ENCODE measurements at places on chromosomes 1 and 21.

GRCh38 chr1:99737016-99737415 lies 29.4 kb downstream of the FRRS1 start:
- DNase-seq: no peak

DNA sequence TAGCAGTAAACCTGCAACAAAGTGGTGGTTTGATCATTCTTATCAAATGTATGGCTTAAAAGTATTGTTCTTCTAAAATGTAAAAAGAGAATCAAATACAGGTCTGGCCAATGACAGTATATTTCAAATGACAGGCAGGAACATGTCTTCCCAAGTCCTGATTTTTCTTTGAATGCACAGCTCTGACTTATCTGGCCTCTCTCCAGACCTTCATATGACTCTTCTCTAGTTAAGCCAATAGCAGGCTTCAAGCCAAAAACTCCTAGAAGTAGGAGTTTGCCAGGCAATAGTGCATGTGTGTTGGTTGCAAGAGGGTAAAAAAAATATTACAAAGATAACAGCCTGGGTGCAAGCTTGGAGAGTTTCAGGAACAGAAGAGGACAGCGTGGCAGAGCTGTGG lies 345.5 kb downstream of the SMYD3 start:
- DNase-seq: no peak

DNA sequence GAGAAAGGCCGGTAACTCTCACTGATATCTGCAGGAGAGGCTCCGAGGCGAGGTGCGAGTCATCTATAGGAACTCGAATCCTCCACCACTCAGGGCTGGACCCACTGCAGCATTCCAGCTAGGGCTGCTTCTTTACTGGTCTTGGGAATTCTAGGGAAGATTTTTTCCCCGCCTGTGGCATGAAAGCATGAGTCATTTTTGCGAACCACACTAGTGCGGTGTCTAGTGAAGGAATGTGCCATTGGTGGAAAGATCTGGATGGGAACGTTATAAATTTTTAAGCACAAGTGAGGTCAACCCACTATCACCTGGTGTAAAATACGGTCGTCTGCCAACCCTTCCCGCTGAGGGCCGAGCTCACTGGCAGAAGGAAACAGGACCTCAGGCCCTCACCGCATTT lies 49.7 kb downstream of the SYF2 start:
- DNase-seq: no peak

GRCh38 chr21:45916011-45916840 lies 65.3 kb upstream of the COL6A1 start:
- no peak for DNase-seq

DNA sequence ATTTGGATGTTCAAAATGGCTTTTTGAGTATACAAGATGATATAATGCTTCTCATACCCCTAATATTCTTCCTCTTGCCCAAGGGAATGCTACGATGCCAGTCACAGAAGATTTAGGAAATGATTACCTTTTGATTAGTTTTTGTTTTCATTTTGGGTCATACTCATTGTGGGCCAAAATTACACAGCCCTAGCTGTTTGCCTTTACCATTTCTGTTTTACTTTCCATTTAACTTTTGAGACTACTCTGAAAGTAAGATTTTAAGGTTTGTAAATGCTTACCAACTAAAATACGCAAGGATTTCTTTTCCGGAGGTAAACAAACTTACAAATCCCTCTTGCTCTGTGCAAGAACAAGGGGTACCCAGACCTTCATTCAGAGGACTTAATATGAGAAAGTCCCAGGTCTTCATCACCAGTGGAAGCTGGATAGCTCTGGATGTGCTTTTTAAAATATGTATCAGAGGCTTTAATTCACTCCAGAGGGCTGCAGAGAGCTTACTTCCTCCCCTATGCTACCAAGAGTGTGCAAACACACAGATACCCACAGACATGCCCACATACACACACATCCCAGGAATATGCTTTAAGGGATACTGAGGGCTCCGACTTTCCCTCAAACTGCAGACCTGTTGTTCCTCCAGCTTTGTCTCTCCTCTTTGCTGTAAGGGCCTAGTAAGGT lies 631.4 kb downstream of the SMYD3 start:
- no peak for DNase-seq

- DNase-seq: no peak
These were observed 2.4 kb downstream of the ELF3 start for GRCh38 chr1:202012544-202013478.

DNA sequence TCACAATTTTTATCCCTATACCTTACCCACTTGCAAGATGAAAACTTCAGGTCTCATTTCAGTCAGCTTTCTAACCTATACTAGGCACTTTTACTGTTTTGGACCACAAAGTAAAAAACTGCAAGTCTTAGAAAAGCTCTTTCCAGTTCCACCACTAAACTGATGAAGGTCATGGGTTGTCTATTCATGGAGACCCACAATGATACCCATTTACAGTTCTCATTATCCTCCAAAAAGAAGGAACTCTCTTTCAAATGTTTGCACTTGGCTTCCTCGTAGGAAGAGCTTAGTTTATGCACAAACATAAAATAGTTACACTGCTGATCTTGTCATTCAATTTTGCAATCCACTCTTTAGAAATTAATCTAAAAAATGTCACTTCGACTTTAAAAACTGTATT lies 9.3 kb downstream of the ZNF281 start:
- DNase-seq: no peak

DNA sequence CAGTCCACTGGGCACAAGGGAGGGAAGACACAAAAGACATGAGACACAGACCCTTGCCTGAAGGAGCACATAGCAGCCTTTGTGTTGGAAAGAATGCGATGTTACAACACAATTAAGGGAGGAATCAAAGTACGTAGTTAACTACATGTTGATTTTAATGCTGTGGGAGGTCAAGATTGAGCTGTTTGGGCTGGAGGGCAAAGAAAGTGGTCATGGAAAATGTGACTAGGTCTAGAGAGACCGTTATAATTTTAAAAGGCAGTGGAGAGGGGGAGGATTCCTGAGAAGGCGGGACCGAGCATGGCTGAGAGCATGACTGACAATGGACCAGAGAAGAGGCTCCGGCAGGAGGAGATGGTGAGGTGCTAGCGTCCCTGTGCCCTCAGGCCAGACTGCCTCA lies 111.8 kb upstream of the ATP1A1 start:
- DNase-seq: no peak

GRCh38 chr1:219906924-219907771 lies 21.2 kb downstream of the SLC30A10 start:
- DNase-seq: no peak

DNA sequence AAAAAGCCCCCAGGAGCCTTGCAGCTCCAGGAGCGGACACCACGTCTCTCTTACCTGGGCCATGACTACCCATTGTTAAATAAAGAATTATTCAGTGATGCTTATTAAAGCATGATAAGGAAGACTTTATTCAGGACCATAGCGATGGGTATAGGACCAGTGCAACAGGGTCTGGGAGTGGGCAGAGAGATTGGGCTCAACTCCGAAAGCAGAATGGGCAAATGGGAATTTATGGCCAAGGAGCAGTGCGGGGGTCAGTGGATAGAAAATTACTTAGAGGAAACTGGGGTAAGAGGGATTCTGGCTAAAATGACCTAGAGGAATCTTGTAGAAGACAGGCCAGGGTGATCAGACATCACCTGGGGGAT lies 580 bp upstream of the ATP5PO start:
- no peak for DNase-seq

DNA sequence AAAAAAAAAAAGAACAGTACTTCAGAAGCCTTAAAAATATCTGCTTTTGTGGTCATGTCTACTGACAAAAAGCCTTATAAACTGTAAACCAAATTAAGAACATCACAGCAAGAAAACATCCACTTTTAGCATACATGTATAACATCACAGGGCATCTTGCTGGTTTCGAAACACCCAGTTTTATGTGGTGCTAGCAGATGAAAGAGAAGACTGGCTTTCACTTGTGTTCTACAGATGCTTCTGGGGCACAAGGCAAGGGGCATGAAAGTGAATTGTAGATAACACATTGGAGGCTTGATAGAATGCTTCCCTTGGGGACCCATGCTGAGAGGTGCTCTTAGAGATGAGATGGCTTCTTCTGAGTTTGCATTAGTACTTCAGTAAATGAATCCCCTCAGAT lies 543.7 kb upstream of the PKN2 start:
- DNase-seq: no peak

GRCh38 chr1:169099561-169099960 lies 6.9 kb upstream of the ATP1B1 start:
- DNase-seq: no peak

- no peak for DNase-seq
These were observed 119.6 kb upstream of the CD34 start for GRCh38 chr1:208030288-208031091.

GRCh38 chr1:22738069-22738435 lies 27.4 kb downstream of the EPHB2 start:
- no peak for DNase-seq

GRCh38 chr1:7317888-7318287 lies 453.2 kb upstream of the VAMP3 start:
- DNase-seq: no peak

DNA sequence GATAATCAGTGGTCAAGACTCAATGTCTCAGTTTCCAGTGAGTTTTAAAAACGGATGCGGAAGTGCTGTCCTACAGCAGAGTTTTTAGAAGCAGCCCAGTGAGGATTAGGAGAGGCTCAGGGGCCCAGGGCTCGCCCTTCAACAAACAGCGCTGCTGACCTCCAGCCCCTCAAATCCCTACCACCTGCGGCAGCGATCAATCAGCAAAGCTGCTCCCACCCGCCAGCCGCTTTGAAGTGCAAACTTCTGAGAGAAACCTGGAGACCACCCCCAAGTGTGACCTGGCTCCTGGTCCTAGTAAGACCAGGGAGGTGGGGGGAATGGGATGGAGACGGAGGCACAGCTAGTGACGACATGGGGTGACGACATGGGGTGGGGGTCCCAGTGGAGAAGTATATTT lies 14.4 kb downstream of the ZBTB17 start:
- DNase-seq: no peak

DNA sequence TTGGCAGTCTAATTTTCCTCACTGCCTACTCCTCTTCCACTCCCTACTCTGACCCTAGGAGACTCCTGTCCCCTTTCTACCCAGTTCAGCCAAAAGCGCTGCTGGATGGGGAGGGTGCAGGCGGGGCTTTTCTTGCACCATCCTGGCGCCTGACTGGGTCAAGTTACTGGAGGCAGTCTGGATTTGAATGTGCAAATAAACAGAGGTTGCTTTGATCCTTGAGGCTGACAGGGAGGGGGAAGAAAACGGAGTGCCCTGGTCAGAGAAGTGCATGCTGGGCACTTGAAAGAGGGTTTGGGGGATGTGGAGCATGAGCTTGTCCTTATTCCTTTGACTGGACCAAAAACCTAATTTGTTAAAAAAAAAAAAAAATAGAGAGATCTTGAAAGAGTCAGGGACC lies 76.8 kb upstream of the SOX13 start:
- DNase-seq: no peak

- DNase-seq: no peak
These were observed 18.9 kb upstream of the USP24 start for GRCh38 chr1:55234016-55234415.

- no peak for DNase-seq
These were observed 91.9 kb downstream of the PCBP3 start for GRCh38 chr21:45735259-45736000.

GRCh38 chr21:45138199-45139002 lies 64.0 kb downstream of the ADARB1 start:
- peak; percentile 73 for DNase-seq

DNA sequence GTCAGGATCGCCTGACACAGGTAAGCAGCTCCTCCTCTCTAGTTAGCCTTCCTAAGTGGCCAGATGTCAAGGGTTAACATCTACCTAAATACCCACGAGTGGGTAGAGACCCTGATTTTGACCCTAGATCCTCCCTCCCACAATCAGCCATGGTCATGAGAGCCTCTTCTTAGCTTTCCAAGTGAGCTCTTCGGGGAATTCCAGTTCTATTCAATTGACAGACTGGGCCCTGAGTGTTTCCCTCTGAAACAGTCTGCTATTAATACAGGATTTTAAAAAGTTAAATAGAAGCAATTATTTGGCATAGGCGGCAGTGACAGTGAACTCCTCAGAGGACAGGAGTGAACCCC lies 28.1 kb downstream of the C2CD2 start:
- no peak for DNase-seq

- no peak for DNase-seq
These were observed 15.5 kb downstream of the FMN2 start for GRCh38 chr1:240107058-240107684.

- DNase-seq: no peak
These were observed 232.2 kb upstream of the PKN2 start for GRCh38 chr1:88451856-88452255.

- DNase-seq: no peak
These were observed 742 bp downstream of the IL19 start for GRCh38 chr1:206771338-206771692.

- no peak for DNase-seq
These were observed 24.4 kb upstream of the TRIM33 start for GRCh38 chr1:114535401-114535800.

DNA sequence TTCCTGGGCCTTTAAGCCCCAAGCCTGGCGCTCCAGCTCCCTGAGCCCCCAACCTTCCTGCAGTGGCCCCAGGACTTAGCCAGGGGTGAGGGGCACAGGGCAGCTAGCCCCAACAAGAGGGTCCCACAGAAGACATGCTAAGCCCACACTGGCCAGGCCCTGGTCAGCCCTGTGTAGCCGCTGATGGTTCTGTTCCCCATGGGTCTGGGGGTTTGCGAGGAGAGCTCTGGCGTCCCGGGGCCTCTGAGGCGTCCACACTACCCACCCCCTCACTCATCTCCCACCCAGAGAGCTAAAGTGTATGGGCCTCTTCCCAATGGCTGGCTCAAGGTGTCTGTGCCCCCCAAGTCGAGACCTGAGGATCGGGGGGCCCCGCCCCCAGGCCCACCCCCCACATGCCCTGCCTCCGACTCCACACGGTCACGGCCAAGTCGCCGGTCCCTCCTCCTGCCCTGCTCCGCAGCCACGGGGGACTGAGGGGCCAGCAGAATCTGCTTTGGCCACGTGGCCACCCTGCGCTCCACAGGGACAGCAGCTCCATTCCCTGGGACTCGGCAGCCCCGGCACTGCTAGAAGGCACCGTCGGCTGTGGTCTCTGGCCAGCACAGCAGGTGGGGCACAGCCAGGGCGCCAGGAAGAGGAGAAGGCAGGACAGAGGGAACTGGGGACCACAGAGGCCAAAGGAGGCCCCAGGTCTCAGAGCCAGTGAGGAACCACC lies 7.8 kb downstream of the TNFRSF18 start:
- peak; percentile 0 for DNase-seq

DNA sequence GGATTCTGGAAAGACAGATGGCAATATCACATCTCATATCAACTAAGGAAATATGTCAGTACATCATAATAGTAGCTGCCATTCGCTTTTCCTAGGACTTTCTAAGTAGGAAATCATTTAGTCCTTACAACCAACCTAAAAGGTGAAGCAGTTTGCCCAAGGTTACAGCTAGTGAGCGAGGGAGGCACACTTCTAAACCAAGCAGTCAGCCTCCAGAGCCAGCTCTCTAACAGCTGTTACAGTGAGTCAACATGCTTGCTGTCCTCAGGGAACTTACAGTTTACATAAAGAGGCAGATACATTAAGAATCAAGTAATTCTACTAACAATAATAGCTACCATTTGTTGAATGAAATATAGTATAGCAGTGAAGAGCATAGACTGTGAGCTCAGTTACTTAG lies 57.1 kb downstream of the GIPC2 start:
- DNase-seq: no peak

GRCh38 chr21:34031835-34032370 lies 41.5 kb upstream of the MRPS6 start:
- no peak for DNase-seq

- DNase-seq: peak; percentile 78
These were observed at the start of gene ABCB10 for GRCh38 chr1:229558460-229559335. Gene ABCB10, minus strand, starts transcription at chr1:229558707. Its CDS starts 55 bp downstream, at chr1:229558652.

Measured in activated CD4-positive, alpha-beta T cell treated with anti-CD3 and anti-CD28 coated beads, Interleukin-2, amount 50 U/mL, for 1 hour (primary cell).